ENCODE measurements at places on chromosomes 5 and 9. TPM values are rescaled to one million over a fixed set of nuclear protein-coding genes. Genes with fewer than 3 reads are reported as not detected.

DNA sequence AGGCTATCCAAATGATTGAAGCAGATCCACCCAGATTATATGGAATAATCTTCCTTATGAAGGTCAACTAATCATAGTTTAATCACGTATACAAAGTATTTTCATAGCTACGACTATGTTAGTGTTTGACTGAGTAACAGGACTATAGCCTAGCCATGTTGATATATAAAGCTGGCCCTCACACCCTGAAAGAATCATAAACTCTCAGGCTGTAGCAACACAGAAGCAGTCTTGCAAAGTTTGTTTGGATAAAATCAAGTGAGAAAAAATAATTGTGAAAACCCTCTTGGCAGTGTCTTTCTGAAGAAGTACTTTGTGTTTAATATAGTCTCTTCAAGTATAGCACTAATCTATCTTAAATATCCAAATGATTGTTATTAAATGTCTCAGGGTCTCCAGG lies 374.5 kb upstream of the DAB2 start:
- DNase-seq, result peak; percentile 19

- DNase-seq, result no peak
Observed at GRCh38 chr5:88665750-88666215, 217.2 kb downstream of the MEF2C start.

DNA sequence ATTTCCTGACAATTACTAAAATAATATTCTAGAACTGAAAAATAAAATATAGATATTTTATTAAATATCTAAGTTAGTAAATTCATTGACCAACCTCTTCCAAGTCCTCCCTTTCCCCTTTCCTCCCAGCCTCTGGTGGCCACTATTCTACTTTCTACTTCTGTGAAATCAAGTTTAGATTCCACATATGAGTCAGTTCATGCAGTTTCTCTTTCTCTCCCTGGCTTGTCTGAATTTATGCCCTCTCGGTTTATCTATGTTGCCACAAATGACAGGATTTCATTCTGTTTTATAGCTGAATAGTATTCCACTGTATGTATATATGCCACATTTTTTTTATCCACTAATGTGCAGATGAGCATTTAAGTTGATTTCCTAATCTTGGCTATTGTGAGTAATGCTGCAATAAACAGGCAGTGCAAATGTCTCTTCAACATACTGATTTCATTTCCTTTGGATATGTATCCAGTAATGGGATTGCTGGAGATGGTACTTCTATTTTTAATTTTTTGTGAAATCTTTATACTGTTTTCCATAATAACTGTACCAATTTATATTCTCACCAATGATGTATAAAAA lies 52.3 kb downstream of the WDR36 start:
- no peak for DNase-seq

DNA sequence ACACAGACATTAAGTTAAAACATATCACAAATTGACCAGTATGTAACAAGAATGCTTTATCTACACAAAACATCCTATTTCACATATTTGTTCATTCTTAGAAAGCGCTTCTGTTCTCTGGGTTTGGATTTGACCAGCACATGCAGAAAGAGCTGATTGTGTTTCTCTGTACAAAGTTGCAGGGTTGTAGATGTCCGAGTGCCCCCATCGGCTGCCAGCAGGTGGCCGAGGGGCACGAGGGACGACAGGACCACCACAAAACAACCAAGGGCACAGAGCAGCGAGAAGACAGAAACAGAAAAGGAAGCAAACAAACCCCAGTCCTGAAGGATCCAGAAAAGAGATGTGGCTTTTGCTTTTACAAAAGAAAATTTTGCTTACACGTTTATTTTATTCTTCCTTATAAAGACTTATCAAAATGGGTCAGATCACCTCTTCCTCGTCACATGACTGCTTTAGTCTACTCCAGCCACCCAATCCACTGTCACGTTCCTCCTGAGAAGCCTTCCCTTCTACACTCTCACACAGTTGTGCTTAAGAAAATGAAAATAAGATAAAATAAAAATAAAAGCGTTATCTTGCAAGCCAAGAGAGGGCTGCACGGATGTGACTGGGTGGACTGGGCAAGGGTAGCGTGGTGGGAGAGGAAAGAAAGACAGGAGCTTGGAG lies 9.5 kb downstream of the OTP start:
- DNase-seq, result no peak

Gene RBM27
- 24.4 TPM for polyA plus RNA-seq

Gene GABRA1
- polyA plus RNA-seq, result 0.67 TPM

DNA sequence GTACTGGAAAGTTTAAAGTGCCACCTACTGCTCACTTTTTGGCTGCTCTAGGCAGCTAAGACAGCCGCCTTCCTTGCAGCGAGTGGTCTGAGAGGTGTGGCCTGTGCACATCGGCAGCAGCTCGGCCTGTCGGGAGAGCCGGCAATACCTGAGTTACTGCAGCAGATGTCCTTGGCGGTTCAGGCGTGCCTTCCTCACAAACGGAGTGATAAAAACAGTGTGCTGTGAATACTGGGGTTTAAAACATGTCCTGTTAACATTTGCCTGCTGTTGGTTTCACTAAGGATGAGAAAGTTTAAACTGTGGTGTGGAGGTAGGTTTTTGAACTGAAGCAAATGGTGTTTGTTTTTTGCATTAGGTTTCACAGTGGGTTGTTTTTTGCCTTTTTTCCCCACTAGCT lies 12.9 kb downstream of the TRAF2 start:
- DNase-seq, result no peak

- DNase-seq, result no peak
Observed at GRCh38 chr9:18683312-18683711, 209.4 kb downstream of the ADAMTSL1 start.

Gene LAMC3
- 10.2 TPM for polyA plus RNA-seq
